ENCODE measurements at places on chromosomes 1 and 21. TPM values are rescaled to one million over a fixed set of nuclear protein-coding genes. Genes with fewer than 3 reads are reported as not detected.
A peak's percentile ranks its signal among the peaks of the same experiment; 100 is the strongest.

GRCh38 chr1:215360758-215361157 is 206.3 kb upstream of the KCTD3 start:
- peak; percentile 70 for DNase-seq

DNA sequence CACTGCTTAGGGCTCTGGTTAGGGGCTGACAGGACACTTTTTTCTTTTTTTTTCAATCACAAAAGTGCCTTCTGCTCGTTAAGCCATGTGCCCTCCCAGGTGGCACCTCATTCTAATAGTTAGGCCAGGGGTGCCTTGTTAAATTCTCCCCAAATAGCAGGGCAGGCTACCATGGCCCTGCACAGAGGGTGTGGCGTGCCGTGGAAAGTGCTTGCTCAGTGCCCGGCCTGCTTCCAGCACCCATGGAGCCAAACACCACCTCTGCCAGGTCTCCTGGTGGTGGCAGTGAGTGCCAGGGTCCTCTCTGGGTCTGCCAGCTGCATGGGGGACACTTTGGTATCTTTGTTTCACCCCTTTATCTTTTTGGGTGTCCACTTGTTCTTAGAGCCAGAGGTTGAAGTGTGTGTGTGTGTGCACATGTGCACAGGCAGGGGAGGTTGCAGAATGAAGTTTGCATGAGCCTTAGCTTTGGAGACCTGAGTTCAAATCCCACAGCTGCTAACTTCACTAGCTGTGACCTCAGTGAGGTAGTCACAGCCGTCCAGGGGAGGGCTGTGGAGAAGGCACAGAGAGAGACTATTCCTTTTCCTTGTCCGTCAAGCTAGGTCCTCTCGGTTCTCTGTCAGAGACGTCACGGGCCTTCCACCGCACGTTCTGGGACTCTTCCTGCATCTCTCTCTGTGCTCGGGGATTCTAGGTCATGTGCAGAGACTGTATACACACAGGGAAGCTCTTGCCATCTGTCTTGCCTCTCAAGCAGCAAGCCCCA is 39.9 kb upstream of the CSF3R start:
- no peak for DNase-seq

- DNase-seq = no peak
Measured at GRCh38 chr1:7432102-7432899, 338.8 kb upstream of the VAMP3 start.

IL6R gene
- 0.24 TPM for total RNA-seq

C1orf87 gene
- not detected for total RNA-seq

RNU1-1 gene
- total RNA-seq = under 0.01 TPM

Measured in RPMI7951 (cell line).